ENCODE measurements at places on chromosomes 13 and 19. TPM values are rescaled to one million over a fixed set of nuclear protein-coding genes. Genes with fewer than 3 reads are reported as not detected.

MYH14 gene
- total RNA-seq: 141 TPM

CNFN gene
- 623 TPM for total RNA-seq

PHLDB3 gene
- 65.9 TPM for total RNA-seq

SHD gene
- total RNA-seq: not detected

PRR19 gene
- 0.88 TPM for total RNA-seq

MED25 gene
- 27.7 TPM for total RNA-seq

PROSER3 gene
- 8.9 TPM for total RNA-seq

MYO1F gene
- 1.6 TPM for total RNA-seq

KLK4 gene
- not detected for total RNA-seq

SLC7A9 gene
- not detected for total RNA-seq
